ENCODE measurements at places on chromosomes 12 and 14.

- no peak for DNase-seq
These were observed 37.0 kb downstream of the ANAPC7 start for GRCh38 chr12:110366321-110367142.

GRCh38 chr12:1662761-1663439 lies 28.0 kb upstream of the ADIPOR2 start:
- peak; percentile 57 for DNase-seq

DNA sequence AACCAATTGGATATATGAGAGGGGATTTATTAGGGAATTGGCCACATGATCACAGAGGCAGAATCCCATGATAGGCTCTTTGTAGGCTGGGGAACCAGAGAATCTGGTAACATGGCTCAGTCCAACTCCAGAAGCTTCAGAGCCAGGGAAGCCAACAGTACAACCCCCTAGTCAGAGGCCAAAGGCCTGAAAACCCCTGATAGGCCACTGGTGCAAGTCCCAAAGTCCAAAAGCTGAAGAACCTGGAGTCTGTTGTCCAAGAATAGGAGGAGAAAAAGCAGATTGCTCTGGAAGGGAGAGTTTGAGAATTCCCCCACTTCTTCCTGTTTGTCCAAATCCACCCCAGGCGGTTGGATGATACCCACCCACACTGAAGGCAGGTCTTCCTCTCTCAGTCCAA lies 8.2 kb upstream of the TROAP start:
- no peak for DNase-seq

- no peak for DNase-seq
These were observed 101.0 kb downstream of the FOXG1 start for GRCh38 chr14:28867571-28867970.

GRCh38 chr12:117985182-117985581 lies 16.4 kb upstream of the KSR2 start:
- no peak for DNase-seq

- DNase-seq: peak; percentile 76
These were observed 218.8 kb upstream of the BMP4 start for GRCh38 chr14:54175298-54175942.

- no peak for DNase-seq
These were observed 115.7 kb downstream of the LLPH start for GRCh38 chr12:66014818-66015217.

Data from hematopoietic multipotent progenitor cell treated with erythropoietin and hydrocortisone succinate and interleukin-3 and kit ligand, for 6 days (in vitro differentiated cells).